Fibroblast of mammary gland (primary cell): ENCODE measurements at places on chromosomes 7 and 10.

- DNase-seq = no peak
Observed at GRCh38 chr7:7569081-7569527, 2.4 kb downstream of the MIOS start.

DNA sequence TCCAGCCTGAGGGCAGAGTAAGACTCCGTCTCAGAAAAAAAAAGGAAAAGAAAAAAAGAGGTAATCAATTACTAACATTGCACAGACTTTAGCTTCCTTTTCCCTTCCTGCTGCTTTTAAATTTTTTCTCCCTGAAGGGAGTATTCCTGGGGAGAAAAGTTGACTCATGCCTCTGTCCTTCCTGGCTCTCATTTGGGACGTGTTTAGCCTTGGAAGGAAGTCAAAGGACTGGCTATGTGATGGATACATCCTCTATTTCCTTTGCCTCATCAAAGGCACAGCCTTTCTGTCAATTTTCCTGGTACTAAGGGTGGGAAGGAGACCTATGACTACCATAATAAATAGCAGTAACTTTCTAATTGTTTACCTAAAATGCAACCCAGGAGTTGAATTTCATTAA, 77.6 kb downstream of the ITGA8 start:
- peak; percentile 73 for DNase-seq

GRCh38 chr10:83617692-83618545, 521.4 kb upstream of the GHITM start:
- DNase-seq = no peak

DNA sequence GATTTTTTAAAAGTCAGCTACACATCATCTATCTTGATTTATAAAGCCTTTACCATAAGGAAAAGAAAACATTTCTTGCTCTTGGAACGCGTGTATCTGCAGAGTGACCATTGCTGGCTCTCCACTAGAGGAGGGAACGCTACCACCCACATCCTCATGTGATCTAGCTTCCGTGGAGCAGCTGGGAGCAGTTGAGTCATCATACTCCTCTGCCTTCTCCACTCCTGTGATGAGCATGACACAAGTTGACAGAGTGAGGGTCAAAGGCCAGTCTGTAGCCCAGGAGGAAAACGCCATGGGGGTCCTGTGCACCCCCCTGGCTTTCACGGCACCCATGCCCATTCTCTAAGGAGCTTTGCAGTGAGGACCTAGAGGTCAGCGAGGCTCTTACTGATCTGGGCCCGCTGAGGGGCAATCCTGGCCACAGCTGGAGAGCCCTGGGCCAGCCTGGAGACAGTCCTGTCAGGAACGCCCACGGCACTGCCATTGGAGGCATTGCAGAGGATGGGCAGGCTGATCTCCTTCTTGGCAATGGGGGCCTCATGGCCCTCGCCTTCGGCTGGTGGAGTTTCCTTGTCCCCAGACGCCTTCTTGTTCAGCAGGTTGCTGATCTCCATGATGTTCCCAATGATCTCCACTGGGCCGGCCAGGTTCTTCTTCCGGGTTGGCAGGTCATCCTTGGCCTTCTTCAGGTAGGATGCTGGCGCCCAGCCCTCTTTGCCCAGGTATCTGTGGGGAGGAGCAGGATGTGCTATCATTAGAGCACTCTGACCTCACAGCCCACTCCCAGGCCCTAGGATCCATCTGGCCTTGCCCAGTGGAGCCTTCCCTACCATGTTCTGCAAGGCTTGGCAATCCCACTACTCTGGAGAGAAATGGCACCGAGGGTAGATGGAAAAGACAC, 119.2 kb downstream of the NEURL1 start:
- DNase-seq = peak; percentile 92

GRCh38 chr10:110357252-110357780, 52.6 kb upstream of the SMNDC1 start:
- DNase-seq = peak; percentile 98

- DNase-seq = no peak
Observed at GRCh38 chr7:73340514-73340913, 12.6 kb downstream of the FKBP6 start.

DNA sequence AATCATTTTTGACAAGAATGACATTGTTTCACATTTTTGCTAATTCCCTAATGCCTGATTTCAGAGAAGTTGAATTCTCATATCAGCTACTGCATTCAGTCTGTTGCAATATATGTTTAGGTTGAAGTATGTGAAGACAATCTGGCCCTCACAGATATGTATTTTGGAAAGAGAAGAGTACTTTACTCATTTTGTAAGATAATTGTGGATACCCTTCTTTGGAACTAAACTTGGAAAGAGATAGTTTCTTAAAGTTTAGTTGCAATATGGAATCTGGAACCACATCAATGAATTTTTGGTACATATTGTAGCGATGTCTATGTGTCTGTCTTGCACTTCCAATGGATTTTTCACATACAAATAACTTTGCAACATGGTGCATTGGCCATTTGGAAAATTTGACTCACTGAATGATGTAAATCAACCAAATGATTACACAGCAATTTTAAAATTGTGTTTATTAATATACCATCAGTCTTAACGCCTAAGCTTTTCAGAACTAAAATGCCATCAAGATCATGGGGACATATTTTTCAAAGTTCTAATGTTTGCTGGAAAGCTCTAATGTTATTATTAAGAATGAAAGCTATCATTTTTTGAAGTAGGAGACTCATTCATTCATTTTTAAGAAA, 39.3 kb upstream of the TMEM26 start:
- DNase-seq = no peak

DNA sequence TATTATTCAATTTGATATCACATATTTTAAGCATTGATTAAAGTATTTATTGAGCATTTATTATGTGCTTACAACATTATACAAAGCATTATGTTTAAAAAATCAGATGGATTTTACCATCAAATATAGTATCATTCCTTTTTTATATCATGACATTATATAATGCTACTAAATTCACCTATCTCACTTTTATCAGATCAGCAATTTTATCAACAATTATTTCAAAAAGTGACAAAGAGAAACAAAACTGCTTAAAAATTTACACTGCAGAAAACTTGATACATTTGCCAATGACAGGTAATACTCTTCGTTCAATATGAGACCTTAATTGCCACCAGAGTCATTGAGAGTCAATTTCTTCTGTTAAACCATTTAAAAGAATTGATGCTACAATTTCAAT, 82.0 kb downstream of the CHCHD3 start:
- no peak for DNase-seq

- DNase-seq = no peak
Observed at GRCh38 chr7:80232979-80233724, 98.5 kb downstream of the GNAI1 start.

DNA sequence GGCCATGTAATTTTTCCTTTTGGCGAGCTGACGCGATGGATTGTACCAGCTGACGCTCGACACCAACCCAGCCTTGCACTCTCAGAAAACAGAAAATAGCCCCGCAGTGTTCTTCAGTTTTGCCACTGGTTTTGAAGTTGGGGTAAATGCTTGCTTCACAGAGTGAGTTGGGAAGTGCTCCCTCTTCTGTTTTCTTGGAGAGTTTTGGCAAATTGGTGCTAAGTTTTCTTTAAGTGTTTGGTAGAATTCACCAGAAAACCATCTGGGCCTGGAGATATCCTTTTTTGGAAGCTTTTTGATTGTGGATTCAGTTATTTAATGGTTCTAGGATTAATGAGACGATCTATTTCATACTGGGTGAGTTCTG, 252.8 kb downstream of the ELFN1 start:
- peak; percentile 53 for DNase-seq

DNA sequence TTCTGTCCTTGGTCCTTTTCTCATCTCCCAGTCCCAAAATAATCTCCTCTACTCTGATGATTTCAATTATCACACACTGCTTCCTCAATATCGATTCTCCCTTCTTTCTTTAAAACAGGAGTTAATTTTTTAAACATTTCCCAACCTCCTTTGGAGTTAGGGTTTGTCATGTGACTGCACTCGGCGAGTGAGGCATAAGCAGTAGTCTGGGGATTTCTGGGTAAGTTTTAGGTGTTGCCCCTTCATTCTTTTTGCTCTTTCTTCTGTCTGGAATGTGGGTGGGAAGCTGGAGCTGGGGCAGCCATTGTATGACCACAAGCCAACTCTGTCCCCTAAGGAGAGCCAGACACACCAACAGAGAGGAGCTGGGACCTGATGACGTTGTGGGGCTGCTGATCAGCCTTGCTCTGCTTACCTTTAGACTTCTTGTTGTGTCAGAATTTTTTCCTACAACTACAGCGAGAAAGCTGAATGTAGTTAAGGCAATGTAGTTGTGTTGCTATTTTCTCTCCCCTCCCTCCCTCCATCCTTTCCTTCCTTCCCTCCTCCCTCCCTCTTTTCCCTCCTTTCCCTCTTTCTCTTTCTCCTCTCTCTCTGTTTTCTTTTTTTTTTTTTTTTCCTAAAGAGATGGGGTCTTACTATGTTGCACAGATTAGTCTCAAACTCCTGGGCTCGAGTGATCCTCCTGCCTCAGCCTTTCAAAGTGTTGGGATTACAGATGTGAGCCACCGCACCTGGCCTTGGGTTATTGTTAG, 6.5 kb upstream of the TSPAN14 start:
- no peak for DNase-seq

GRCh38 chr7:151381348-151382078, 28.3 kb downstream of the WDR86 start:
- no peak for DNase-seq

DNA sequence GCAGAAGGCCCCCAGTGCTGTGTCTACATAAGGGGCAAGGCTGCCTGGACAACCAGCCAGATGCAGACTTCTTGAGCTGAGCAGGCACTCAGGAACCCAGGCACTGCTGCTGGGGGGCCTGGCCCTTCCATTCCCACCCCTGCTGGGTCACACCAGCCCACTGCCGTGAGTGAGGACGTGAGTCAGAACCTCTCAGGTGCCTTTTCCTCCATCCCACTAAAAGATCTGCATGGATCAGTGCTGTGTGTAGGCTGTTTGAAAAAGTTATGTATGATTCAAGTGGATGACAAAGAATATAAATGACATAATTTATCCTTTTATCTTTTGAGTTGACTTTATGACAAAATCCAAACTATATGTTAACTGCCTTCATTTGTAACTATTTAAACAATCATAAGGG, 499.3 kb downstream of the INHBA start:
- DNase-seq = no peak

GRCh38 chr10:102410429-102411073, 8.0 kb downstream of the PSD start:
- no peak for DNase-seq

DNA sequence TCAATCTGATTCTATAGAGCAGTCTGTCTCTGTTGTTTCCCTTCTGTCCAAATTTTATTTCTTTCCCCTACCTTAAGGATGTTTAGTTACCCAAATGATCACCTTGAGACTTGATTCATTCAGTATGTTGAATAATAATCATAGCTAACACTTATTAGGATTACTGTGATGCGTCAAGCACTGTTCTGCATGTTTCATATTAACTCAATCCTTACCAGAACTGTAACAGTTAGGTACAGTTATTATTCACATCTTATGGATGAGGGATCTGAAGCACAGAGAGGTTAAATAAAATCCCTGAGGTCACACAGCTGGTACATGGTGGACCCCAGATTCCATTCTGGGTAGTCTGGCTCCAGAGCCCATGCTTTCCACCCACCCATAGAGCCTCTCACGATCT, 97.9 kb upstream of the SAMD8 start:
- DNase-seq = no peak

GRCh38 chr10:124225467-124226270, 132.3 kb upstream of the CHST15 start:
- DNase-seq = no peak

- DNase-seq = no peak
Observed at GRCh38 chr10:78550716-78551115, 517.1 kb downstream of the RPS24 start.

DNA sequence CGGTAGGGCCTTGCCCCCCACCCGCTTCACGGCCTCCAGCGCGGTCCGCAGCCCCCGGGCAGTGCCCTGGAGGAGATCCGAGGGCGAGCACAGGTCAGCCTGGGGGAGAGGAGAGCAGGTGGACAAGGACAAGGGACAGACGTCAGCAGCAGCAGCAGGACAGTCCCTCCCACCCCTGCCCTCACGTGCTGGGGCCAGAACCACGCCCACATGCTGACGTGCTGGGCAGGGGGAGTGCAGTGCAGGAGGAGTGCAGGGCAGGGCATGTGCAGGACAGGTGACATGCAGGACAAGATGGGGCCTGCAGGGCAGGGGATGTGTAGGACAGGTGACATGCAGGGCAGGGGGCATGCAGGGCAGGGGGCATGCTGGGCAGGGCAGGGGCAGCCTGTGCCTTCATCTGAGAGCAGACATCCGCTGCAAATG, 1.5 kb upstream of the SAP25 start:
- no peak for DNase-seq

DNA sequence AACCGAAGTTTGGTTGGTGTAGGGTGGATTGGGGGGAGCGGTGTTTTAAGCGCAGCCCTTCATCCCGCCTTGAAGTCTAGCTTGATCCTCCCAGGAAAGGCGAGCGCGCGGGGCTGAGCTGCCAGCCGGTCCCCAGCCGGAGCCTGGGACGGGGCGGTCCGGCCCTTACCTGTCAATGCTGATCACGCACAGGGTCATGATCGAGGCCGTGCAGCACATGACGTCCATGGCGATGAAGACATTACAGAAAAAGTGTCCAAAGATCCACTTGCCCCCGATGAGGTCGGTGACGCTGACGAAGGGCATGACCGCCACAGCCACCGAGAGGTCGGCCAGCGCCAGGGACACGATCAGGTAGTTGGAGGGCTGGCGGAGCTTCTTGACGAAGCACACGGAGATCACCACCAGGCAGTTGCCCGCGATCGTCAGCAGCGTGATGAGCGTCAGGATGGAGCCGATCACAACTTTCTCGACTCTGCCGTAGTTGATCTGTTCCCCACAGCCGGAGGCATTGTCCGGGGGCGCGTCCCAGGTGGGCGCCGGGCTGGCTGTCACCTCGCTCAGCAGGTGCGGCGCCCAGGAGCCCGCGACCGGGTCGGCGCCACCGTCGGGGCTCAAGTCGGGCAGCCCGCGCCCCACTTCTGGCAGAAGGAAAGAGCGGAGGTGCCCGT, 740 bp downstream of the HTR7 start:
- no peak for DNase-seq

- no peak for DNase-seq
Observed at GRCh38 chr10:76357726-76358415, 926.4 kb downstream of the LRMDA start.

- no peak for DNase-seq
Observed at GRCh38 chr10:120810298-120810697, 40.9 kb upstream of the WDR11 start.

- DNase-seq = no peak
Observed at GRCh38 chr10:76975126-76975525, 662.5 kb downstream of the KCNMA1 start.

GRCh38 chr7:81816312-81816711, 46.5 kb upstream of the HGF start:
- DNase-seq = peak; percentile 11

GRCh38 chr10:34031400-34031799, 696.9 kb upstream of the NRP1 start:
- DNase-seq = peak; percentile 96
